Brain (organoid and tissue), 16 donors: ENCODE measurements at places on chromosomes 2 and 18.

DNA sequence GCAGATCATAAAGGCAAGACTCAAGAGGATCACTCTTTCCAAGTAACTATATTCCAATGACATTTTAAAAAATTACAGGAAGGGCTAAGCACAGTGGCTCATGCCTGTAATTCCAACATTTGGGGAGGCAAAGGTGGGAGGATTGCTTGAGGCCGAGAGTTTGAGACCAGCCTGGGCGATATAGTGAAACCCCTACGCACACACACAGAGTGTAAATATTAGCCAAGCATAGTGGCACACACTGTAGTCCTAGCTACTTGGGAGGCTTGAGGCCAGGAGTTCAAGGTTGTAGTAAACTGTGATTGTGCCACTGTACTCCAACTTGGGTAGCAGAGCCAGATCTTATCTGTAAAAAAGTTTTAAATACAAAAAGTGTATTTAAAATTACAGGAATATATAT, 450.2 kb upstream of the NRP2 start:
- DNase-seq = no peak

GRCh38 chr2:113077921-113078320, 10.2 kb downstream of the IL1F10 start:
- DNase-seq = no peak

DNA sequence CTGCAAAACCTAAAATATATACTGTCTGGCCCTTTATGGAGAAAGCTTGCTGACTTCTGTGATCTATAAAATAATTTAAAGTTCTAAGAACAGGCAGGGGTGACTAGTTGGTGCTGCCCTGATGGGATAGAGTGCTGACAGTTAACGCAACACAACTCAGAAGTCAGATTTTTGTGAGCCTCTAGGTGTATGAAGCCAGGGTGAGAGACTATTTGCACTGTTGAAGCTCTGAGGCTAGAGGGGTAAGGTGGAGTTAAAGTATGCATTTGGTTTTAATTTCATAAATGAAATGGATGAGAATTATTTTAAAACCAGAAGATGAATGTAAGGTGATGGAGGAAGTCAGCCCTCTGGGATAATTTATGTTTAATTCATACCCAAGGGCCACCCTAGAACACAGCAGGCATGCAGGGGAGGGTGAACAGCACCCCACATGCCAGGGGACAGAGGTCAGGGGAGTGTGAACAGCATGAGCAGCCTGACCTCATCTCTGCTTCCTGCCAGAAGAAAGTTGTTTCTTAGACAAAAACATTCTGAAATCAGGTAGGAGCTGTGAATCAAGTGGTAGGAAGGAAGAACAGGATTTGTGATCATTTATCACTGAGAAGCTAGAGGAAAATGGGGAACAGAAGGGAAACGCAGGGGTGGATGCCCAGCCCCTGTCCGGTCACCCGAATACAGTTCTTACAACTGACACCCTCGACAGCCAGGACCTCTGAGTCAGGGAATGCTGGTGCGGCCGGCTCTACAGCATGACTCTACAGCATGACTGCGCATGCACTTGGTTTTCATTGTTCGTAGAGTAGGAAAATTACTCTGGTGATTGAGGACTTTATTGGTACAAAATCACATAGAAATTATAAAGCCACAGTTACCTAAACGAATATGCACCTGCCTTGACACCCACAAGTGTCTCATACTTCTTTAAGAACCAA, 93.1 kb downstream of the MBP start:
- no peak for DNase-seq

DNA sequence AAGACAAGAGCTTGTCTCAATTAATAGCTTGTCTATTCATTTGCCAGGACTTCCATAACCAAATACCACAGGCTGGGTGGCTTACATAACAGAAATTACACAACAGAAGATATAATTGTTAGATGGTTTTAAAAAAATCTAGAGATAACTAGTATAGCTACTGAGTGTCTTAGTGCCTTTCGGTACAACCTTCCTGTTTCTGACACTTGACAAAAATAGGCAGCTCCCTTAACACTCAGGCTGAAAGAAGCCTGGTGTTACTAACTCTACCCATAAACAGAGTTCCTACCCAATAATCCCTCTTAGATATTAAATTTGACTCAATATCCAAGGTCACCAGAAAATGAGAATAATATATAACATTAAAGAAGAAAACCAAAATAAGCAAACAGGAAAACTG, 129.7 kb downstream of the BARD1 start:
- DNase-seq = no peak

DNA sequence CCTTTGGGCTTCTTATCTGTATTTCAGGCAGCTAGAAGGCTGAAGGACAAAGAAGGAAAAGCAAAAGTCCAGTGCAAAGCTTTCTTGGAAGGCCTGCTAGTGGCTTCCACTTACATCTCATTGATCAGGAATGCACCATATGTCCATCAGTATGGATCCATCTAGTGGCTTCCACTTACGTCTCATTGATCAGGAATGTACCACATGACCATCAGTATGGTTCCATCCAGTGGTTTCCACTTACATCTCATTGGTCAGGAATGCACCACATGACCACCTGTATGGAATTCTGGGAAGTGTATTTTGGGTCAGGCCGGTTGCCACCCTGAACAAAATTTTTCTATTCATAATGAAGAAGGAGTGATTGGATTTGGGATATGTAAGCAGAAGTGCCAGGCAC, 70.6 kb downstream of the LYPD6 start:
- no peak for DNase-seq

DNA sequence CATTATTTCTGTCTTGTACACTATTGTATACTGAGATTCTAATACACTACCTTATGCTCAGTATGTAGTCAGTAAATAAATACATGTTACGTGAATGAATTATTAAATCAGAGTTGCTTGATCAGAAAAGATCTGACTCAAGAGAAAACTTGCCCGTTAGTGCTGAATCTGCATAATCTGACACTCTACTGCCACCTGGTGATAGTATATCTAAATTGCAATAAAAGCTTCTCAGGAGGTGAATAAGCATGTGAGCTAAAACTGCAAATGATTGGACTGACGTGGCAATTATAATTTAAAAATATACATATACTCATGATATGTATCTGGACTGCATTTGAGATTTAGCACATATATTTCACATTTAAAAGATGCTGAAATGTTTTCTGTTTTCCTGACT, 70.4 kb downstream of the KIAA1328 start:
- no peak for DNase-seq

DNA sequence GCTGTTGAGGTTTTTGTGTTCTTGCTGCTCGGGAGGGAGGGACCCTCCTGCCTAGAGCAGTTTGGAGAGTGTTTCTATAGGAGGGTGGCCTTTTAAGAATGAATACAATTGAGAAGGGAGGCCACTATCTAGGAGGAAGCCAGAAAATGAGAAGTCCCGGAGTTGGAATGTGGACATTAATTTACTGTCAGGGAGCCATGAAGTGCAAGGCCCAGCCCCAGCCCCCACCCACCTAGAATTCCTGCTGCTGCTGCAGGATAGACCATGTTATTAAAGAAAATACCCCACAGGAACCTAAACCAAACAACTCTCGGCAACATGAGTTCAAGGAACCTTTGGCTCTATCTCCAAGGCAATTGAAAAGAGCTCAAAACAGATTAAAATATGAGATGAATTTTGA, 46.0 kb downstream of the ZBTB7C start:
- no peak for DNase-seq

DNA sequence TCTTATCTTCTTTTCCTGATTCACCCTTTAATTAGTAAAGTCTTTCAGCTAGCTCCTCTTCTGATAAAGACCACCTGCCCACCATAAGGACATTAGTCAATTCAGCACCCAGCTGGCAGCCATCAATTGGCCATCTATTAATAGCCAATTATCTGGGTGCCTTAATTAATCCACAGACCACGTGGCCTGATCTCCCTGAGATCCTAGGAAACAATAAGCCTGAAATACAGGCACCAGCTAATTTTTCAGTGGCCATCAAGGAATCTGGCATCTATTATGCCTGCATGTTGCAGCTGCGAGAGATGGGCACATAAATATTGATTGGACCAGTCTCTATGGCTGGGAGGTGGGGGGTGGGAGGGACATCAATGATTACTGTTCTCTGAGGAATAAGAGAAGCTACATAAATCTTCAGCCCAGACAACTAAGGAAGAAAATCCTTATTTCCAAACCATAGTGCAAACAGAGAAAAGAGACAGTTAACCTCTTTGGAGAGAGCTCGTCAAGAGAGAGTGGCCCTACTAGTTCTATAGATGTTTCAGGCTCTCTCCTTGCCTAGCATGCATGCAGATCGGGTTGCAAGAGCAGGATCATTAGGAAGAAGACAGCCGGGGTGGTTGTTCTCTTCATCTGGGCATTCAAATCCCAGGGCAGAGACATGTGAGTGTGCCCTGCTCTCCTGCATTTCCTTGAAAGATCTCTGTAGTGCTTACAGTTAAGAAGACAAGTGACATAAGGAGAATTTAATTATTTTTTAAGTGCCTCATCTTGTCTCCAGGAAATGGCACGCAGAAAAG, 8.7 kb downstream of the GALNT14 start:
- DNase-seq = peak; percentile 50

DNA sequence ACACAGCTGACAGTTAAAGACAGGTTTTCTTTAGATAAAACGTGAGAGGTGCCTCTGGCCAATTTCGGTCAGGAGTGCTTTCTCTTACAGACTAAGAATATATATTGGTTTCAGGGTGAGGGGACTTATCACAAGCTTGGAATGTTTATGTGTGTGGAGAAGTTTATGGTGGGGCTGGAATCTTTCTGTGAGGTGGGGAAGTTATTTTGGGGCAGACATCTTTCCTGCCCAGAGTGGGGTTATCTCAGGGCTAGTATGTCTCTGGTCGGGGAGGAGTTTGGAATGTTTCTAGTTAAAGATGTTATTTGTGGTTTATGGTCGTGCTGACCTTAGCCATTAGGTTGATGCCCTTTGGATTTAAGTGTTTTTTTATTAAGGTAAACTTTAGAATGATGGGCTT, 115.2 kb downstream of the SLC5A7 start:
- no peak for DNase-seq

GRCh38 chr2:67604360-67604759, 207.2 kb downstream of the ETAA1 start:
- DNase-seq = no peak

- DNase-seq = peak; percentile 17
Observed at GRCh38 chr2:54183972-54184371, 68.6 kb downstream of the ACYP2 start.

DNA sequence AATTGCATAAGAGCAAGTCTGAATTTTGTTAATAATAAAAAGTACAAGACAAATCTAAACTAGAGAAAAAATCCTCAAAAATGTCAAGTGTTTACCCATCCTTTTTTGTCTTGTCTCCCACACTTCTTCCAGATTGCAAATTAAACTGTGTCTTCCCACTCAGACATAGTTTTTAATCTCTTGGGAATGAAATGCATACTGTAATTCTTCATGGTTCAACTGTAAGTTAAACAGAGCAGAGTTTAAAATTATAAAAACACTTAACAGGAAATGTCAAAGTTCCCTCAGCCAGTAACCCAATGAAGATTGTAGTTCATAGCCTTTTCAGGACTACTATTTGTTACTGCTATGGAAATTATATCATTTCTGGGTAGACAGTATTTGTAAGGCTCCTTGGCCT, 171.8 kb downstream of the UBE2E3 start:
- no peak for DNase-seq

DNA sequence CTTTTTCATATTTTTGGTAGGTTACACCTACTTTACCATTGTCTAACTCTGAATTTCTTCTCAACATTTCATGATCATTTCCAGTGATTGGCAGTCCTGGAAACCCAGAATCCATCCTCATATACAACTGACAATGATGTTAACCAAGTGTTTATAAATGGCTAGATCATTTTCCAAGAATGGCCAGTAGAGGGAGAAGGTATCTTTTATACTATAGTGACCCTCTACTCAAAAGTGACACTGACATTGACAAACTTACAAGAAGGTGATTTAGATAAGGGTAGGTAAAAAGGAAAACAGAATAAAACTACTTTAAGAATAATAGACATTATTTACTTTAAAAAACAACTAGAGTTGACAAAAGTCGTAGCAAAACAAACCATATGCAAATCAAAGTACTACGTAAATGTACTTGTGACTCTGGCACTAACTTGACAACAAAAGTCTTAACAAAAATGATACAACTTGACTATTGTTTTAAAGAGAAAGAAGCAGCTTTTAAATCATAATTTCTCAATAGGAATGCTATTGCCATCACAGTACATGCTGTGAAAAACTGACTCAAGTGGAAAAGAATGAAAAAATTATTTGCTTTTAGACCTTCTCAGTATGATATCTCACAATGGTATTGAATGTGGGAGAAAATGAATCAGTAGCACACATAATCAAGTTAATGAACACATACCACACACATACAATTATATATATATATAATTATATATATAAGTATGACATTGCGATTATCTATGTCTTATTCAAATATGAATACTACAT, 76.6 kb upstream of the GRB14 start:
- peak; percentile 24 for DNase-seq

DNA sequence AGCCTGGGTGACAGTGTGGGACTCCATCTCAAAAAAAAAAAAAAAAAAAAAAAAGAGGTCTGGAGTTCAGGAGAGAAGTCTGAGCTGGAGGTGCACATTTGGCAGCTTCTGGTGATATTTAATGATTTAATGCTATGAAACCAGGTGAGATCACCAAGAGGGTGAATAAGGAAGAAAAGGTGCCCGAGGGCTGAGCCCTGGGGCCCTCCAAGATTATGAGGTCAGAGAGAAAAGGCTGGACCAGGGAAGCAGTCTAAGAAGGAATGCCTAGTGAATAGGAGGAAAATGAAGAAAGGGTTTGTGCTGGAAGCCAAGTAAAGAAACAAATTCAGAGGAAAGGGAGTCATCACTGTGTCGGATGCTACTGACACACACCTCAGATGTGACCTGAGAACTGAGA, 88.0 kb upstream of the PELI1 start:
- no peak for DNase-seq

DNA sequence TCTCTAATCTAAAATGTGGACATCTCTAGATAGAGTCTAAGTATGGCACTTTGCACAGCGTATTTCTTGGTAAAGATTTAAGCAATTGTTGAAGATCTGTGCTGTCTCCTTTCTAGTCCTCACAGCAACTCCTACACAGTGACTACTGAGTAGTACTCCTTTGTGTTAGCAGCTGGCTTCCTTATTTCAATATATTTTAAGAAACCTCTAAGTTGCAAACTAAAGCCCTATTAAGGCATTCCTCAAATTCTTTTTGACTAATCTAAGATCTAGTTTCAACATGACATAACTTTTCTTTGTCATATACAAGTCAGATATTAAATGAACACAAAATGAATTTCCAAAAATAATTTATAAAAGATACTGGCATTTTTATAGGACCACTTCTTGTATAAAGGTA, 121.8 kb upstream of the DNAJC10 start:
- no peak for DNase-seq
